ENCODE measurements at places on chromosomes 13 and 19.

GRCh38 chr19:48351341-48351752 lies 12.4 kb downstream of the TMEM143 start:
- DNase-seq = peak; percentile 38

- DNase-seq = no peak
Measured at GRCh38 chr19:40807147-40808020, 8.4 kb downstream of the EGLN2 start.

DNA sequence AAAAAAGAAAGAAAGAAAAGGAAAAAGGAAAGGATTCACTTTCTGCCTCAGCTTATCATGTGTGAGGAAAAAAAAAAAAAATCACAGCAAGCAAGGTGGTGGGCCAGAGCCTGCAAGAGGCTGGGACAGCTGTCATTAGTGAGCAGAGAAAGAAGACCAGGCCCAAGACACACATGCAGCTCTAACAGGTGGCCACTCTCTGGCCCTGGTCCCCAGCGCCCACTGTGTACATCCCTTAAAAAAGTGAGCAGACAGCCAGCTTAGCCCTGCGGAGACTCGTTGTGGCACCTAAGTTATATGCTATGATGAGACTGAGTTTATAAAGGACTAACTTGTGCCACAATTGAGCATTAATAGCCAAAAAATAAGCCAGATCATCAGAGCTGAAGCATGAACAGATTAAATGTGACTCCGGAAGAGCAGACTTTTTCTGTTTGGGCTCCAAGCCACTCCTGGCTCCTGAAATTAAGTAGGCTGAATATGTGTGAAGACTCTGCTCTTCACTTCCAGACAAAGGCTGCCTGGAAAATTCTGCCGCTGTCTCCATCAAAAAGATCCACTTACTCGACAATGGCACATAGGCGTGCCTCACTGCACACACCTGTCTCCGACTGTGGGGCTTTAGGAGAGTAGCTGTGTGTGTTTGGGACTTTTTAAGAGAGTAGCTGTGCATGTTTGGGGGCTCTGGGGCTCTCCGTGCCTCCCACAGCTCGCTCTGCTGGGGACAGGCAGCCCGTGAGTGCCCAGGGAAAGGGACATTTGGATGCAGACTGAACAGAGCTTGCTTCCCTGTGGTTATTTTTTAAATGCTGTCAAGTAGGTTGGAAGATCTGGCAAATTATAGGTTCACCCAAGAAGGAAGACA lies 55.0 kb downstream of the LATS2 start:
- DNase-seq = no peak

GRCh38 chr13:21297447-21297846 lies 121.0 kb downstream of the MRPL57 start:
- no peak for DNase-seq

DNA sequence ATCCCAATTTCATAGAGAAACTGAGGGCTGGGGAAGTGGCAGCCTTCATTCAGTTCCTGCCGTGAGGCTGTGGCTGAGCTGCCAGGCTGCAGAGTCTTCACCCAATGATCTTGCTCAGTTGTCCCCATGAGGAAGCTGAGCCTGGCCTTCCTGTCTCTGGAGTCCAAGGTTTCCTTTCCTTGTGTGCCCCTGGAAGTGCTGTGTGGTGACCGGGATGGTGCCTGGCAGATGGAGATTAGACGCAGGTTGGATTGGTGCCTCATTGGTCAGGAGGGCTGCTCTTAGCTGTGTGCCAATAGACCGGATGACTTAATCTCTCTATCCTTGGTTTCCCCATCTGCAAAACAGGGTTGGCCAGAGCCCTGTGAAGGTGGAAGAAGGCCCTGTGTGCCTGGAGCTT lies 24.6 kb downstream of the DNM2 start:
- DNase-seq = no peak

All from hypothalamus (tissue), 51 donors.